ENCODE measurements at places on chromosomes 5 and 9.

- no peak for DNase-seq
Measured at GRCh38 chr5:61686491-61687257, 354.6 kb downstream of the ZSWIM6 start.

- no peak for DNase-seq
Measured at GRCh38 chr9:111925784-111926183, 29.2 kb downstream of the UGCG start.

GRCh38 chr9:88689509-88690298 is 154.7 kb downstream of the NXNL2 start:
- DNase-seq, result no peak

GRCh38 chr9:87859137-87859536 is 23.5 kb upstream of the SPATA31E1 start:
- DNase-seq, result no peak

GRCh38 chr5:33806738-33807442 is 84.9 kb downstream of the ADAMTS12 start:
- DNase-seq, result no peak

DNA sequence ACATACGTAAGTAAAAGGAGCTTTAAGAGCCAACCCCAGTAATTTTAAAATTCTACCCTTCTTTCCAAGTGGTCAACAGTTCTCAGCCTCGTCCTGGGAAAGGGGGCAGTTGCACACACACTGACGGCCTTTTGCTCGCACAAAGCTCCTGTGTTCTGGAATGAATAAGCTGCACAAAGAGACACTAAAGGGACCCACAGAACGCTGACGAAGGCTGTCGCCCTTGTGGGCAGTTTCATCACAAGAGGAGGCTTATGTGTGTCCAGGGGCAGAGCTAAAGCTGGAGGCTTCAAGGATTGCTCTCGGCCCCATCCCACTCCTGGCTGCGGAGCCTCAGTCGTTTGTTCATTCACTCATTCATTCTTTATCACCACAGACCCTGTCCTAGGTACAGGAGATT is 67.0 kb upstream of the NEK6 start:
- DNase-seq, result no peak

DNA sequence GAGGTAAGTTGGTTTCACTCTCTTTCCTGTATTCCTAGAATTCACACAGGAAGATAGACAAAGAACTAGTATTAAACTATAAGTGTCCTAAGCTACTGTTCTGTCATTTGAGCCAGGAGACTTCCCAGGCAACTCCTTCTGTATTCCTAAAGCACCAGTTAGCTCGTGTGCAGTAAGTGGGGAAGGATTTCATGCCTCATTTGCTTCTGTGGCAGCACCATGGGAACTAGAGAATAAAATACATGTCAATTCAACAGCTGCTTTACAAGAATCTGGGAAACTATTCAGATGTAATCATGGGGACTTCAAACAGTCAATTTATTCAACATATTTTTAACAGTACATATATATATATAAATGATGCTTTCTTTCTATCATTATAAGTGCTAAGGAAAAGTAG is 762.3 kb downstream of the PRELID2 start:
- DNase-seq, result no peak

DNA sequence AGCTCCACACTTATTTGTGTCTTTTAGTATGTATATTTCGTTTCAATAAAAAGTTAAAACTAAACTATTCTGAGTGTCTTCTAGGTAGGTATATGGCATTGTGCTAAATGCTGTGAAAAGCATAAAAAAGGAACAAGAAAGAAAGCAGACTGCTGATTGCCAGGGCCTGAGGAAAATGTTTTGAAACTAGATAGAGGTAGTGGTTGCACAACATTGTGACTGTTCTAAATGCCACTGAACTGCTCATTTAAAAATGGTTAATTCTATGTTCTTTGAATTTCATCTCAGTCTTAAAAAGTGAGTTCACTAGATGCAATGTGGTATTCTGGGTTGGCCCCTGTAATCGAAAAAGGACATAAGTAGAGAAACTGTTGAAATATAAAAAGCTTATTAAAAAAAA is 2.6 kb upstream of the ALAD start:
- DNase-seq, result no peak
